Fibroblast of skin of scalp (primary cell): ENCODE measurements at places on chromosomes 5 and 9.

DNA sequence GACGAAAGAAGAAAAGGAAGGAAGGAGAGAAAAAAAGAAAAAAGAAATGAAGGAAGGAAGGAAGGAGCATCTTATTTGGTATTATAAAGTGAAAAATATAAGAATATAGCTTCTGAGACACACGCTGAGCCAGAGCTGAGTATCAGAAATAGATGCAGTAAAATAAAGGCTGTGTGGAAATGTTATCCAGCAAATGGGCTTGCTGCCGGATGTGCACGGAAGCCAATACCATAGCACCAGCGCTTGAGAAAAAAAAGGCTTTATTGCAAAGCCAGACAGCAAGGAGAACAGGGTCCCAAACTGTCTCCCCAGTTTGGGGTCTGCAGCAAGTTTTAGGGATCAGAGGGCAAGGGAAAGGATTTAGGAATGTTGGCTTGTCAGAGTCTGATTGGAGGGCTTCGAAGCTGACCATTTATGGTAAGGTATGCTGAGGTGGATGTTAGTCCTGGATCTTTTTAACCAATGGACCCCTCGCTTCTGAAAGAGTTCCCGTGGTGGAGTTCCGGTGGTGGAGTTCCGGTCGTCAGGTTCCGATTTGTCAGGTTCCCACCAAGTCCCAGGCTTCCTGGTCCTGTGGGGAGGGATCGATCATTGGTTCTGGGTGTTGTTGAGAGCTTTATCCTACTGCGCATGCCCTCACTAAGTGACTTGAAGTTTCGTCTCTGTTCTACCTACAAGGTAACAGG, 70.4 kb downstream of the SFXN1 start:
- no peak for DNase-seq

DNA sequence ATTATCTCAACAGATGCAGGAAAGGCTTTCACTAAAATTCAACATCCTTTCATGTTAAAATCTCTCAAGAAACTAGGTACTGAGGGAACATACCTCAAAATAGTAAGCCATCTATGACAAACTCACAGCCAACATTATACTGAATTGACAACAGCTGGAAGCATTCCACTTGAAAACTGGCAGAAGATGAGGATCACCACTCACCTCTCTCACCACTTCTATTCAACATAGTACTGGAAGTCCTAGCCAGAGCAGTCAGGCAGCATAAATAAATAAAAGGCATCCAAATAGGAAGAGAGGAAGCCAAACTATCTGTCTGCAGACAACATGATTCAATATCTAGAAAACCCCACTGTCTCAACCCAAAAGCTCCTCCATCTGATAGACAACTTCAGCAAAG, 203.6 kb upstream of the GRAMD2B start:
- no peak for DNase-seq

DNA sequence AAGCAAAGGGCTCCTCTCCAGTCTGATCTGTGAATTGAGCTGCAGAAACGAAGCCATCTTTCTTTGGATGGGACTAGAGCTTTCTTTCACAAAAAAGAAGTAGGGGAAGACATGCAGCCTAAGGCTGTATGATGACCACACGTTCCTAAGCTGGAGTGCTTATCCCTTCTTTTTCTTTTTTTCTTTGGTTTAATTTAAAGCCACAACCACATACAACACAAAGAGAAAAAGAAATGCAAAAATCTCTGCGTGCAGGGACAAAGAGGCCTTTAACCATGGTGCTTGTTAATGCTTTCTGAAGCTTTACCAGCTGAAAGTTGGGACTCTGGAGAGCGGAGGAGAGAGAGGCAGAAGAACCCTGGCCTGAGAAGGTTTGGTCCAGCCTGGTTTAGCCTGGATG, 82.1 kb downstream of the PIK3R1 start:
- no peak for DNase-seq

- no peak for DNase-seq
Observed at GRCh38 chr9:126809068-126809467, 4.2 kb downstream of the ZBTB43 start.

- no peak for DNase-seq
Observed at GRCh38 chr5:132431632-132432031, 58.9 kb downstream of the IRF1 start.

GRCh38 chr9:7172154-7173115, 414.7 kb downstream of the KDM4C start:
- DNase-seq, result no peak

- DNase-seq, result no peak
Observed at GRCh38 chr5:83864652-83865051, 144.0 kb upstream of the HAPLN1 start.

GRCh38 chr9:138071292-138071691, 193.7 kb downstream of the CACNA1B start:
- DNase-seq, result no peak

DNA sequence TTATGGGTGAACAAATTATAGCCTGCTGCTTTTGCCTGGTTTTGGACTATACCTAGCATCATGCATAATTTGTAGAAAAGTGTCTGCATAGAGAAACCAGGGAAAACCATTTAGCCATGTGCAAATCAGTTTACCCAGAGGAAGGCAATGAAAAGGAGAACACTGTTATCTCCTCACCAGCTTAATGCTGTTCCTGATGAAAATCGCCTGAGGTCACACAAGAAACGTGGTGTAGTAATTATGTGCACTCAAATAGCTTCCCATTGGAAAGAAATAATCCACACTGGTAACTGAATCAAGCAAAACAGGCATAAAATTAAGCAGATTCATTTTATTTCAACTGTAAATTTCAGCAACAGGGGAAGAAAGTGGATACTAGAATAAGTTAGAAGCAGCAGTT, 51.7 kb upstream of the FAM240B start:
- no peak for DNase-seq

DNA sequence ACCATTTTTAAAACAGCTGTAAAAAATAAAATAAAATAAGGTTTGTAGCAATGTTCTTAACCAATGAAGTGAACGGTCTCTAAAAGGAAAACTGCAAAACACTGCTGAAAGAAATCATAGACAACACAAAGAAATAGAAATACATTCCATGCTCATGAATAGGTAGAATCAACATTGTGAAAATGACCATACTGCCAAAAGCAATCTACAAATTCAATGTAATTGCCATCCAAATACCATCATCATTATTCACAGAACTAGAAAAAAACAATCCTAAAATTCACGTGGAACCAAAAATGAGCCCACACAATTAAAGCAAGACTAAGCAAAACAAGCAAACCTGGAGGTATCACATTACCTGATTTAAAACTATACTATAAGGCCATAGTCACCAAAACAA, 67.6 kb upstream of the RGMB start:
- peak; percentile 44 for DNase-seq

GRCh38 chr5:82058710-82059109, 86.9 kb downstream of the ATG10 start:
- DNase-seq, result peak; percentile 33
